ENCODE measurements at places on chromosomes 13 and 19. TPM values are rescaled to one million over a fixed set of nuclear protein-coding genes. Genes with fewer than 3 reads are reported as not detected.
A peak's percentile ranks its signal among the peaks of the same experiment; 100 is the strongest.

DNA sequence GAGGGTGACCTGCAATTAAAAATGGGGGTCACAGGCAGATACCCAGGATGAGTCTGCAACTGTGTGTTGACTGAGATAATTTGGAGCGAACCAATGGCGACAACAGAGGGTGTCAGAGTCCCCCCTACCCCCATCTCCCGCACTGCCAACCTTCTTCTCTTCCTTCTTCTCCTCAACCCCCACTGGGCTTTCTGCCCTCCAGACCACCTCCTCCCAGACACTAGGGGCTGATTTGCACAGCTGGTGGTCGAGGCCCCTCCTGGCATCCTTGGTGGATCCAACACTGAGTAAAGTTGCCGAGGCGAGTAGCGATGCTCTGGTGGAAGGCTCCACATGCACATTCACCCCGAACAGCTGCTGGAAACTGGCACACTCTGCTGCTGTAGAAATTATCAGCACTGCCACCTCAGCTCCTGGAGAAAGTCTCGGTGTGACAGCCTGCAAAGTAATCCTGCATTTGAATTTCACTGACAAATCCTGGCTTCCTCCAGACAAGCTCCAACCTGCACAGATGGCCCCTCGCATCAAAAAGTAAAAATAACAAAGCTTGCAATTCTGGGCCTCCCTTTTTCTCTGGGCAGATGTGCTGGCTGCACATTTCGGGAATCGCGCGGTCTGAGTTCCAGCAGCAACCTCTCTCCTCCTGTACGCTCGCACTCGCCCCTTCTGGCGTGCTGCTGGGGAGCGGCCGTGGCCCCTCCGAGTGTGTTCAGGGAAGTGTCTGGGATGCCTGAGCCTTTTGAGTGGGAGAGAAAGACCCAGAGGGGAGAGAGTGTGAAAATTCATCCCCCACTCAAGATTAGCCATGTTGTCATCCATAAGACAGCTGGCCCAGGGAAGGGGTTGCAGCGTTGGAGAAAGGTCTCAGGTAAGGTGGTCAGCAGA is 28.5 kb downstream of the CCNE1 start:
- no peak for DNase-seq

GRCh38 chr19:51009061-51009891 is 7.9 kb upstream of the KLK8 start:
- DNase-seq: peak; percentile 53

DNA sequence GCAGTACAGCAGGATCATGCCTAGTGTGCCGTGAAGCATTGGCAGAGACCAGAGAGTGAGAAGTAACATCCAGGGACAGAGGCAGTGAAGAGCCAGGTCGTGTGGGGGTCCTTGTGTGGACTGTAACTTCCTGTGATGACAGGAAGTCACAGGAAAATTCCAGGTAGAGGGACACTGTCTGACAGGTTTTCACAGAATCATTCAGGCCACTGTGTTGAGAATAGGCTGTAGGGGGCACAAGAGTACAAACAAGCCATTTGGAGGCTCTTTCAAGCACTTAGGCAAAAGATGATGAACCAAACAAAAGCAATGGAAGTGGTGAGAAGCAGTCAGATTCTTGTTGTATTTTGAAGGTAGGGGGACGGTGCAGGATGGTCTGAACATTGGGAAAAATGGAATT is 46.4 kb downstream of the N4BP2L1 start:
- DNase-seq: peak; percentile 34

DNA sequence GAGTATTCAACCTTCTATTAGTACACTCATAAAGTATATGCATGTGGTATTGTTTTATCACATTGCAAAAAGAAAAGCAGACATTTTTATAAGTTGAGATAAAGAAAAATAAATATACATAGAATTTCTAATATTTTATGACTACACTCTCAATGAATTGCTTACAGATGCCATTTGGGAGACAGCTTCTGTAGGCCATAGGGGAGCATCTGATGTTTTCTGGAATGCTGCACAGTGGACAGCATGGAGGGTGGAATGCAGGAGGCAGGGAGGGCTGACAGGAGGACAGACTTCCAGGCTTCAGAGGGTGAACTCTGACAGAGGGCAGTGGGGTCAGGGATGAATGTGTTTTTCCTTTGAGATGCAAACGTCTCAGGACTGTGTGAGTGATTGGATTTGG is 45.8 kb downstream of the MIPEP start:
- no peak for DNase-seq

- DNase-seq: no peak
Observed at GRCh38 chr19:1608359-1609102, 3.3 kb upstream of the UQCR11 start.

DNA sequence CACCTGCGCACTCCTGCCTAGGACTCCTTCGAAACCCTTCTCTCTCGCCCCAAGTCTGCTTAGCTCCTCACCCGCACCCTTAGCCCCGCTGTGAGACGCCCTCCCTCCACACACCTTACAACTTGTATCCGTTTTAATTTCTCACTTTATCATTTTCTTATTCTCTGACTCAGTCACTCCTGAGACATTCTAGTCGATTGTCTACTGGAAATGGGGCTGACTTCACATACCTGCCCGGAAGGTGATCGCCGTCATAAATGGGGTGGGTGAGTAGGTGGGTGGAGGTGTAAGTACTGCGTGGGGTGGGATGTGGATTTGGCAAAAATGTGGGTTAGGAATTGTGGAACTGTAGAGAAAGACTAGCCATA is 714 bp downstream of the NDFIP2 start:
- no peak for DNase-seq

DNA sequence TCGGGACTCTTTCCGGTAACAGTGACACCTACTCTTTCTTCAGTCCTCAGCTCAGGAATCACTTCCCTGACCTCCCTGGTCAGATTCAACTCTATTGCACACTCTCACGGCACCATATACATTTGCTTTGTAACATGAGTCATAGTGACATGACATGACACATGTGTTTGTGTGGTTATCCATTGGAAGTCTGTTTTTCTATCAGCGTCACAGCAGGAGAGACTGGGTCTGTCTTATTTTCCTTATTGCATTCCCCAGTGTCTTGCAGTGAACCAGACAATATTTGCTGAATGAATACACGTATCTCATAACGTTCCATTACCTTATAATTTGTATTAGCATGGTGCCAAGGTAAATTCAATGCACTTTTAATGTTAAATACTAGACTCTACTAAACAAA is 102.0 kb downstream of the DCLK1 start:
- DNase-seq: peak; percentile 77

DNA sequence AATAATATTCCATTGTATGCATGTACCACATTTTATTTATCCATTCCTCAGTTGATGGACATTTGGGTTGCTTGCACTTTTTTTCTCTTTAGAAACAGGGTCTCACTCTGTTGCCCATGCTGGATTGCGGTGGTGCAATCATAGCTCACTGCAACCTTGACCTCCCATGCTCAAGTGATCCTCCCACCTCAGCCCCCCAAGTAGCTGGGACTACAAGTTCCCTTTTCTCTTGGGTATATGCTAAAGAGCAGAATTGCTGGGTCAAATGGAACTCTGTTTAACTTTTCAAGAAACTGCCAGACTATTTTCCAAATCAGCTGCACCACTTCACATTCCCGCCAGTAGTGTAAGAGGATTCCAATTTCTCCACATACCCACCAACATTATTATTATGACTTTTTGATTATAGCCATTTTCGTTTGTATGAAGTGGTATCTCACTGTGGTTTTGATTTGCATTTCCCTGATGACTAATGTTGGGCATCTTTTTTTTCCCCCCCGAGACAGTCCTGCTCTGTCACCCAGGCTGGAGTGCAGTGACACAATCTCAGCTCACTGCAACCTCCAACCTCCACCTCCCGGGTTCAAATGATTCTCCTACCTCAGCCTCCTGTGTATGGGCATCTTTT is 7.6 kb upstream of the IPO5 start:
- DNase-seq: no peak

- no peak for DNase-seq
Observed at GRCh38 chr13:70237131-70237530, 128.9 kb upstream of the KLHL1 start.

GRCh38 chr19:48654299-48655059 is 8.5 kb upstream of the CA11 start:
- DNase-seq: peak; percentile 52

GRCh38 chr13:41802684-41803444 is 158.0 kb downstream of the VWA8 start:
- DNase-seq: no peak

DNA sequence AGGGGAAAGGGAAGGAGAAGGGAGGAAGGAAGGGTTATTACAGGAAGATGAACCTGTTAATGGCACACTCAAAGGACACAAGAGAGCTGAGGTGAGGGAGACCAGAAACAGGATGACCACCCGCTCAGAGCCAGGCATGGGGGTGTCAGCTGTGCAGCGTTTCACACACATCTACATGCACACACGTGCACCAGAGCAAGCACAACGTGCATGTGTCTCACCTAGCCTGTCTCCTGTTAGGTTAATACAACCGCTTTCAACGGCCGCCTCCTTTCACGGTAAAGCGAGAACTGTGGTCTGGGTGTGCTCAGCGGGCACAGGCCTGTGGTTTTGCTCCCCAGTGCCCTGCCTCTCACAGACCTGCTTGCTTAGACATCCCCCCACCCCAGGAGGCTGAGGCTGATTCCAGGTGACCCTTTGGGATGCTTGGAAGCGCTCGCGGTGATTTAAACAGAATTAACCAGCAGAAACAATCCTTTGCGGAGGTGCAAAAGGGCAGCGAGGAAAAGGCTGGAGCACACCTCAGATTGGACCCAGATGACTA is 27.4 kb downstream of the IRS2 start:
- no peak for DNase-seq

- peak; percentile 98 for DNase-seq
Observed at GRCh38 chr19:1360818-1361461, 22.8 kb upstream of the NDUFS7 start.

GRCh38 chr13:44464471-44464870 is 90.8 kb downstream of the SERP2 start:
- DNase-seq: no peak

- DNase-seq: no peak
Observed at GRCh38 chr13:50664951-50665350, 178.5 kb downstream of the DLEU7 start.

DNA sequence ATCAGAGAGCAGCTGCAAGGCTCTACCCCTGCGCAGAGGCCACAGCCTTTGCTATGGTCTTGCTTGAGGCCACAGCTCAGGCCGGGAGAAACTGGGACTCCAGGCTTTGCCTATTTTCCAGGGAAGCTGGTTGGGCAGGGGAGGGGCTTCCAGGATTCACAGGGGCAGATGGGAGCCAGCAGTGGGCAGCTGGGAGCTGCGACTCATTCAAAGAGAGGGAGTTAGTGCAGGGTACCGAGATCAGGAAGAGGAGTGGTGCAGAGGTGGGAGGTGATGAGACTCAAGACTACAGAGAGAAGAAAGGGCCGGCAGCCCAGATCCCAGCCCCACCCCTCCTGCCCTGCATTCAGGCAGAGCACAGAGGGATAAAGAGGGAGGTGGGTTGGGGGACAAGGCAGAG is 12.1 kb downstream of the ADGRE5 start:
- DNase-seq: no peak

DNA sequence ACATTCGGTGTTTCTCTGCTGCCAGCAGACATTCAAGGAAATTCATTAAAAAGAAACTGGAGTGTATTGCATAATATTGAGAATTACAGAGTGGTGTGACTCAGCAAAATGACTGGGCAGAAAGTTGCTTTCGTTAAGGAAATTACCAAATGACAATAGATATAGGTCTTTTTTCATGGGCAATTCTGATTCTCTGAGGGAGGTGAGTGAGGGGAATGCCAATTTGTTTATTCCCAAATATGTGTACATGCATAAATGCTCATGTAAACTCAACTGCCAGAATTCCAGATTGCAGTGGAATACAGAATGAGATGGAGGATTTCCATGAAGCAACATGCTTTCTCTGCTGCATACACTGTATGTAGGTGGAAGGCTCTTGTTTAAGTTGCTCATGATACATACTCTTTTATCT is 1730.1 kb downstream of the SLITRK5 start:
- no peak for DNase-seq

DNA sequence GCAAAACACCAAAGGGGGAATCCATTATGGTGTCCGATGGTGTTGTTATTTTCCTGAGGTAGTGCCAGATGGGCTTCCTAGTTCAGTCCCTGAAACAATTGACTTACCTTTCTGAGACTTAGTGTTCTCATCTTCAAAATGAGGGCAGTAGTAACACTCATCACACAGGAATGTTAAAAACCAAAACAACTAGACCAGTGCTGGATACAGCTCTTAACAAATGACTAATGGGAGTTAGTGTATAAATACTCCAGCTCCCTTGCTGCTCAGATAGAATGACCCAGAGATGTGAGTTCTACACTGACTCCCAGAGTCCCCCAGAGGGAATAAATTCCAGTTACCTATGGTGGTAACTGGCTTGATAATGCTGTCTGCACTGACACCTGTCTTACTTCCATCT is 49.9 kb downstream of the MBD3L2B start:
- peak; percentile 19 for DNase-seq

GRCh38 chr19:47231215-47232054 is 436 bp upstream of the BBC3 start:
- DNase-seq: peak; percentile 97

GRCh38 chr19:15291089-15291488 is 41.2 kb downstream of the BRD4 start:
- DNase-seq: peak; percentile 67

DNA sequence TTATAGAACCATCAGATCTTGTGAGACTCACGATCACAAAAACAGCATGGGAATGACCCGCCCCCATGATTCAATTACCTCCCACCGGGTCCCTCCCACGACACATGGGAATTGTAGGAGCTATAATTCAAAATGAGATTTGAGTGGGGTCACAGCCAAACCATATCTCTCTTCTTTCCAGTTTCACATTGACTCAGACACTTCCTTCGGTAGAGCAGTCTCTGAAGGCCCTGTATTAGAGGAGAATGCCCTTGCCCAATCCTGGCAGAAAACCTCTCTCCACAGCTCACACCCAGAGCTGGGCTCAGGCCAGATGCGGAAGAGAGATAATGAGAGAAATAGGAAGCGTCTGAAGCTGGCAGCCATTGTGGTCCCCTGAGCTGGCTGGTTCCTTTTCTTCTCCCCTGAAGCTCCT is 72.4 kb upstream of the CLDN10 start:
- DNase-seq: no peak

DNA sequence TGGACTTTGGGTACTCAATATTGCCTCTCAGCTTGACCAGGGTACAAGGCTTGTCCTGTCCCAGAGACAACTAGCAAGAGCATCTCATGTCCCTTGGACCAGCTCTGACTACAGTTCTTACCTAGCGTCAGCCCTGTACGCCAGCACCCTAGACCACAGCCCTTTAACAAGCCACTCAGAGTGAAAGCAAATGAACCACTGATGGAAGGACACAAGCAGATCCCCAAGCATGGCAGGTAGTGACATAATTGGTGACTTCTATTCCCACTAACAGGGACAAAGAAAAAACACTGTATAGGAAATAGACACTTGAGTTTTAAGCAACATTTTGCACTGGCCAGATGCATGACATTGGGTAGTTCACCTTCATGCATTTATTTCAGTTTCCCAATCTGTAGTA is 8.8 kb upstream of the LRCH1 start:
- no peak for DNase-seq

The AMH gene
- under 0.01 TPM for total RNA-seq

The ZNF486 gene
- 8.5 TPM for total RNA-seq

The MIR17HG gene
- total RNA-seq: 4.0 TPM

The RABAC1 gene
- 117 TPM for total RNA-seq

The TNNI3 gene
- total RNA-seq: not detected

The WDR87 gene
- total RNA-seq: not detected
